Body of pancreas (tissue), 4 donors: ENCODE measurements at places on chromosomes 2 and 18. TPM values are rescaled to one million over a fixed set of nuclear protein-coding genes. Genes with fewer than 3 reads are reported as not detected.

The ABHD1 gene
- total RNA-seq, result not detected

The OR6B2 gene
- not detected for total RNA-seq

The HTR2B gene
- not detected for total RNA-seq

The MAT2A gene
- 576 TPM for total RNA-seq

DNA sequence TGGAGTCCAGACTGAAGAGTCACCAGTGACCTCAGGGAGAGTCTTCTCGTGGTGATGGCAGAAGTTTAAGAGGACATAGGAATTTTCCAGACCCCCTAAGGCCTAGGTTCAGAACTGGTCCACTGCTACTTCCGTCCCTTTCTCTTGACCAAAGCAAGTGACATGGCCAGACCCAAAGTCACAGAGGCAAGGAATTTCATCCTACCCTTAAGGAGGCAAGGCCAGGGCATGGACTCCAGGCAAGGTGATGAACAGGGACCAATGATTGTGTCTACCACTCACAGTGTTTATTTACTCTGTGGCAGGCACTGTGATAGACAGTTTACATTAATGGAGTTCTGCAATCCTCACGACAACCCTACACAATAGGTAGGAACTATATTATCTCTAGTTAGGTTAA is 265.1 kb downstream of the GLI2 start:
- H3K36me3 ChIP-seq, result no peaks in the 10 kb centered on the region
- H3K4me1 ChIP-seq, result no peaks in the 10 kb centered on the region
- DNase-seq, result no peak
- no peak overlapping the region for H3K4me3 ChIP-seq
- H3K27me3 ChIP-seq, result no peaks in the 10 kb centered on the region
